Foreskin fibroblast (primary cell): ENCODE measurements at places on chromosomes 7 and 10.
A peak's percentile ranks its signal among the peaks of the same experiment; 100 is the strongest.

DNA sequence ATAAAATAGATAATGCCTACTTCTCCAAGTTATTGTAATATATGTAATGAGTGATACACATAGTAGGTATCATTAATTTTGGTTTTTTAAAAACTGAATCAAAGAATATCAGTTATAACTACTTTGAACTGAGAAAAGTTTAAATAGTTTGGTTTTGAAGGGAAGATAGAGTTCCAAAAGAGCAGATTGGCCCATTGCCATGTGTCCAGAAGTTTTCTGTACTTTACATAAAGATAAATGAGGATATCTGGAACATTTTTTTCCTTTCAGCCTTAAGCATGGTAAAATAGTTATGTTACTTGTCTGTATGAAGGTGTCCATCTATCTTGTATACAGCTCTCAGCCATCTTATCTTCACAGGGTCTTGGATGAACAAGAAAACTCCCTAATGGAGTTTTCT, 97.9 kb upstream of the MXI1 start:
- no peak for DNase-seq

DNA sequence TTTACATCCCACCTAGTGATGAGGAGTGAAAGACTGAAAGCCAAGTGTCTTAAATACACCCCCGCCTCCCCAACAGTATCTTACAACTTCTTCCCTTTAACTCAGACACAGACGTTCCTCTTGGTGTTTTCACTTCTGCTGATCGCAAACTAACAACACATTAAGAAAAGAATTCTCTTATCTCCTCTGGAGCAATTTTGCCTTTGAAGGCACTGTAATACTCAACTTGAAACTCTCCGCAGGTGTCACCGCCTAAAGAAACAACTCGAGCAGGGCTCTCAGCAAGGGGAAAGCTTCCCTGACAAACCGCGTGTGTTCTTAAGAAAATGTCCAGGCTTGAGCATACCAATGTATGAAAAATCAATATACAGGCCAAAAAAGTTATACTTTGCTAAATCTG, 452 bp downstream of the SEMA3C start:
- peak; percentile 49 for DNase-seq

DNA sequence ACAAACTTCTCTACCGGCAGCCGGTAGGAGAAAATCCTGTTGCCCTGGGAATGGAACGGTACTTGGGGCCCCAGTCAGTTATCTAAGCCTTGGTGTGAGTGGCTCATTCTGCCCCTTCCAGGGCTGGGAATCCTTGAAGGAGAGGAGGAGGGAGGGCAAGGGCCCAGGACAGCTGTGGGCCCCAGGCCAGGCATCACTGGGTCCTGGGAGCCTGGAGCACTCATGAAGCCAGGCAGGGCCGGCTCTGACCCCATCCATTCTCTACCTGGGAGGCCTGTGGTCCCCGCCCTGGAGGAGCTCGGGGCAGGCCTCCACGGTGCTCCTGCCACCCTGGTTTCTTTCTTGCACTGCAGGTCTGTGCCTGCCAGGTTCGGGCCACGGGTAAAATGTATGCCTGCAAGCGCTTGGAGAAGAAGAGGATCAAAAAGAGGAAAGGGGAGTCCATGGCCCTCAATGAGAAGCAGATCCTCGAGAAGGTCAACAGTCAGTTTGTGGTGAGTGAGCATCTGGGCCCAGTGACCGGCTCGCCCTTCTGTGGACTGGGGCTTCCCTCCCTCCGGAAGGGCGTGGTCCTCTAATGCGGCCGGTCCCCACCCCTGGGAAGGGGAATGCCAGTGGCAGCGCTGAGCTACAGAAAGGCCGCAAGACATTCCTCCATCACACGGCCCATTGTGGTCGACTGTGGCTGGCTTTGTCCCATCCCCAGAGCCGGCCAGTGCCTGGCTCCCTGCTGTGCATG, 111.3 kb downstream of the RGS10 start:
- DNase-seq = no peak

DNA sequence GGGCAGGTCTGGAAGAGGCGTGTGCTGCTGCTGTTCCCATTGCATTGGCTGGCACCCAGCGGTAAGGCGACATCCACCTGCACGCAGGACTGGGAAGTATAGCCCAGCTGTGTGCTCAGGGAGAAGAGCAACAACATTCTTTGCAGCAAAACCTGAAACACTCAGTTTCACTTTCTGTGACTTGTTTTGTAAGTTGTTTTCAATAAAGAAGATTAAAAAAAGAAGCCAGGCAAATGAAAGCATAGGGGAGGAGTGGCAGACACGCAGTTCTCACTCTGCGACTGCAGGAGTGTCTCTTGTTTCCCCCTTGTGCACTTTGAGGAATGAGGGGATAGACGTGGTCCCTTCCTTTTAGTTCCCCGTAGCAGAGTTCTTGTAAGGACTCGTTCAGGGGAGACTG, 5.8 kb downstream of the FBH1 start:
- DNase-seq = no peak

- DNase-seq = no peak
These were observed 14.7 kb upstream of the CPXM2 start for GRCh38 chr10:123906296-123906695.

- DNase-seq = no peak
These were observed 102.3 kb upstream of the PPIF start for GRCh38 chr10:79244841-79245504.

- DNase-seq = no peak
These were observed 2.8 kb upstream of the OR6V1 start for GRCh38 chr7:143049362-143049761.

DNA sequence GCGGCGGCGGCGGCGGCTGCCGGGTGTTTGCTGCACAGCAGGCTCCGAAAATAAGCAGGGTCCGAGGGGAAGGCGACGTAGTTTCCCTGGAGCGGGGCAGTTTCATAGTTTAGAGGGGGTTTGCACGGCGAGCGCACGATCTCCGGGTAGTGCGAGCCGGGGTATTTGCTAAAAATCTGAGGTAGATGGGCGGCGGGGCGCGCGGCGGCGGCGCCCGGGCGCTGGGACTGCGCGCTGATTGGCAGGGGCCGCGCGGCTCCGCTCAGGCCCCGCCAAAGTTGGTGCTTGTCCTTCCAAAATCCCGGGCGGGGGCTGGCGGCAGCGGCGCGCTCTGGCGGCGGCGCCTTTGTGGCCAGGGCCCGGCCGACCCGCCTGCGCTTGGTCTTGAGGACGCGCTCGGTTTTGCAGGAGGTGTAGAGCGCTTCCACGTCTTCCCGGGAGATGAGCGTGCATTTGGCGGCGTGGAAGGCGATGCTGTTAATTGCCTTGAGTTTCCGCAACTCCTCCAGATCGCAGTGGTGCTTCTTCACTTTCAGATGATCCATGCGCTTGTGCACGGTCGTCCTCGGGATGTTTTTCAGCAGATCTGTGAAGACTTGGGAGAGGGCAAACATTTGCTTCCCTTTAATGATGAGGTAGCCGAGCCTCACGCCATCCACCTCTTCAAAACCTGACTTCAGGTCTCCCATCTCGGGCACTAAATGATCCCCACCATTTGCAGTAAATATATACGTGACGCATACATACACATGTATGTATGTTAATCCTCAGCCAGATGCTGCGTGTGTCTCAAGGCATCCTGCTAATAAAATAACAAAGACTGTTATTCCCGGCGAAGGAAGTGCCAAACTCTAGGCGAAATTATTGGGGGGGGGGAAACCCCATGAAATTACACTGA, 8.1 kb downstream of the SKIDA1 start:
- peak; percentile 82 for DNase-seq

DNA sequence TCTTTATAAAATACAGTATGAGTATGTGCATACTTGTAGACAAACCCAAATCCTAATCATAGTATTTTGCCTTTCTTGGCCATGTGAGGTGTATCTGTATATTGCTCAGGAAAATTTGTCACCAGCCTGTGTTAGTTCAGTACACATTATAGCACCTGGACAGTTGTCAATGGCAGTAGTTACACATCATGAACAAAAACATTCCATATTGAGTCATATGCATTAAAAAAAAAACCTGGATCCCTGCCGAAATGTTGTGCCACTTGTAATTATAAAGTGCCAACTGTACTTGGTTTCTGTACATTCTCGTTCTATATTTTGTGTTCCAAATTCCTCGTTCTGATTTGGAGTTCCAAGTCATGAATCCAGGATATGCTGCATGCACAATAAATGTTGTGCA, 410.4 kb downstream of the INHBA start:
- peak; percentile 23 for DNase-seq

DNA sequence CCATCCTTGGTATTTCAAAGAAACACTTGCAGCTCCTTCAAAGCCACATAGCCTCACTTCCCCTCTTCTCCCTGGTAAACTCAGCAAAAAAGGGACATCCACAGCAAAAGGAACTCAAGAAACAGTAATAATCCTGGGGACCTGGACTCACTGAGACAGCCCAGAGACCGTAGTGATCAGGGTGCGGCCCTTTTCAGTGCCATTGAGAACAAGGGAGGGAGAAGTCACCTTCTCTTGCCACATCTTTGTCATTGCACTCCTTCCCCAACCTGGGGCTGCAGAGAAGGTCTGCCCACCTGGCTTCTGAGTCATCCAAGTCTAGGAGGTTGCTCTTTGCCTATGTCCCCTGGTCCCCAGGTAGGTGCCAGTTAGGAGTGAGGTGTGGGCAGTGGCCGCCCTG, 93.9 kb upstream of the SH2B2 start:
- no peak for DNase-seq

GRCh38 chr10:113103131-113103840, 153.2 kb downstream of the TCF7L2 start:
- DNase-seq = peak; percentile 61

GRCh38 chr7:150357270-150357669, 11.4 kb upstream of the REPIN1 start:
- DNase-seq = no peak

DNA sequence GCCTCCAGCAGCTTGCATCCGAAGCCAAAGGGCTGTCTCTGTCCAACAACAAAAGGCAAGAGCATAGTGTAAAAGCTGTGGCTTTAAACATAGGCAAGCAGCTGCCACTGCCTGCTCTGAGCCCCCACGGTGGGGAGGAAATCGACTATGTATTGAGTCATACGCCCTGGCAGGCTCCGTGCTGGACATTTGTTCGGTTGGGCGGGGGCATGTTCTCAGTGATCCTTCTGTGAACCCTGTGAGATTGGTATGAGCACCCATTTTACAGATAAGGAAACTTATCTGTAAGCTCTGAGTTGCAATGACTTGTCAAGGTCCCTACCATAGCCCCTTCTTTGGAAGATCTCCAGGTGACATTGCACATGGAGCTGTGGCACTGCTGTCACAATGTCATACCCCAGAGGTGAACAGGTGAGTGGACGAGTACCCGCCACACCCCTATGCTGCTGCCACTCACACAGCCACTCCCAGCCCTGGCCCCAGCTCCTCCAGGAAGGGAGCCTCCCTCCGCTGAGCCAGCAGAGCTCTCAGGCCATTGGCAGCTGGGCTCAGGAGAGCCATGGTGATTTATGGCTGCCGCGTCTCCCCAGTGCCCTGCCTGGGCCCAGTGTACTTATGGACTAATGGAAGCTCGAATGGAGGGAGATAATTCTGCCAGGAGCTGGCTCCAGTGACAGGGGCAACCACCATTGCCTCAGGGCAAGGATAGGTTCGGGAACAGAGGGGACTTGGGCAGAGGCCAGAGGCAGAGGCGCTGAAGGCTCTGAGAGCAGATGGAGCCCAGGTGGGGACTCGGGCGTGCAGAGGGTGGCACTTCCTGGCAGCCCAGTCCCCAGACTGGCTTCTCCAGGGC, 43.7 kb downstream of the UNC5B start:
- DNase-seq = peak; percentile 95

DNA sequence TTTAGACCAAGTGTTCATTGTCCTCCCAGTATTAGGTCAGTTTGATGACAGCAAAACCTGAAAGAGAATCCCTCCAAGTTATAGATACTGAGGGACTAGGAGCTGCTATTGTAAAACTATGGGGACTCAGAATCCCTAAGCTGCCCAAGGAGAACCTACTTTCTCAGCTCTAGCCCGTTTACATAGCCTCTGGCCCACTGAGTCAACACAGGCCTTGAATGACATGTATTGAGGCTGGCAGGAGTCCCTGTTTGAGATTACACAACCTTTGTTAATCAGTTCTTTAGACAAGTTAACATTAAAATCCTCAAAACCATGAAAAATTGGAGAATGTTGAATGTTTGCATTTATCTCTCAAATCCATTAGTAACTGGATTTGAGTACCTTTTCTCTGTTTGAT, 1079.0 kb downstream of the KCNMA1 start:
- DNase-seq = peak; percentile 94

DNA sequence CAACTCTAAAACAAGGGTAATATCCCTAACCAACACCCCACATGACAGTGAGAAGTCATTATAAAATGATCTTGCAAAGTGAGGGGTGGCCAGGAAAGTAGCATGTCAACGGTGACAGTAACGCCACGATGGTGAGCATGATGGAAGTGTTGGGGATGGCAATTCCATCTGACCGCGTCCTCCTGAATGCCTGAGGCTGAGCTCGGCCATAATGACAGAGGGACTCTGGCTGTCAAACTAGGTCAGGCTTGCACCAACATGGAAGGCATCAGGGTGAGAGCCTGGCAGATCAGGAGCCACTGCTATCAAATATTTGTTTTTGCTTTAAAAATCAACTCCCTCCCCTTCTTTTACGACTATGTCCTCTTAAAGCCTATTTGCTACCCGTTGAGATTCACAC, 55.7 kb upstream of the EFCAB10 start:
- no peak for DNase-seq

DNA sequence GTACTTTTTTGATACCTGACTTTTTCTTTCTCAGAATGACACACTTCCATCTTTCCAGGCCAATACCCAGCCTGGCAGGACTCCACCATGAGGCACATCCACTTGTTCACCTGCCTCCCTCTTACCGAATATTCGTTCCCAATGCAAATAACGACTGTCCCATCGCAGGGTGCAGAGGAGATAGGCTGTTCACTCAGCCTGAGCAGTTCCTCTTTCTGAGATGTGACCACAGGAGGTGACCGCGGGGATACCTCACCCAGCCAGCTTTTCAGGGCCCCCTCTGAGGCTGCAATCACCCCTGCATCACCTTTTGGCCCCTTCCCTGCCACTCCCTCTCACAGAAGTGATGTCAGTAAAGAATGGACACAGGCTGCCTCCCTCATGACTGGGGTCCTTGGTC, 28.3 kb downstream of the PTPRN2 start:
- no peak for DNase-seq

- DNase-seq = no peak
These were observed 164.9 kb downstream of the NSUN6 start for GRCh38 chr10:18486438-18486837.

DNA sequence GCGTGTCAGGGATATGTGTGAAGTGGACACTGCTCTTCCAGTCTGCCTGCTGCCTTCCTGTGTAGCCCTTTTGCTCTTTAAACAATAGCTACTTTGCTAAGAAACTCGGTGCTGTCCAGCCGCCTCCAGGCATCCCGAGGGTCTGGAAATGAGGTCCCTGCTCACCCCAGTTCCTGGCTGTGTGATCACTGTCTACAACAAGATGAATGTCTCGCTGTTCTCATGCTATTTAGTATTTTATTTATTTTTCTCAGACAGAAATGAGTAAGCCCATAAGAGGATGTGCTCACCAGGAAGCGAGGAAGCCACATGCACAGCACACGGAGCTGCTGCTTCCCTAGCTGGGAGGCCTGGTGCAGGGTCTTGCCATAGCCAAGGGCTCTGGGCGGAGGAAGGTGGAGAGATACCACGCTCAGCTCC, 167.0 kb upstream of the PITRM1 start:
- peak; percentile 43 for DNase-seq

- peak; percentile 37 for DNase-seq
These were observed 2.5 kb downstream of the LFNG start for GRCh38 chr7:2521952-2522591.
